ENCODE measurements at places on chromosomes 3 and 15.

DNA sequence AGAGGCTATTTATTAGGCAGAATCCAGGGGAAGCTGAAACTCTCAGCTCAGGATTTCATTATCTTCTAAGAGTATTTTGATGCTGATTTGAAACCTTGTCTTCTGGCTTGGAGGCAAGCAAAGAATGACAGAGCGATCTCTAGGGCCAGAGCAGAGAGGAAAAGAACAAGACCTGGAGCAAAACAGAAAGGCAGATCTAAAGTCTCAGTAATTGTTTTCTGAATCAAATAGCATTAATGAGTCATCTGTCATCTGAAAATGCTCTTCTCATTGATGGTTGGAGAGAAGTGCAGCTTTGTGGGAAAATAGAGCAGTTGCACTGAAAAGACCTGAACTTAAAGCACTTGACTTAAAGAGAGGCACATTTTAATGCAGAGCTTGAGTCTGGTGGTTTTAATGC lies 385.9 kb downstream of the RAP2B start:
- DNase-seq, result no peak

- DNase-seq, result no peak
Measured at GRCh38 chr3:110881069-110881468, 190.5 kb upstream of the NECTIN3 start.

DNA sequence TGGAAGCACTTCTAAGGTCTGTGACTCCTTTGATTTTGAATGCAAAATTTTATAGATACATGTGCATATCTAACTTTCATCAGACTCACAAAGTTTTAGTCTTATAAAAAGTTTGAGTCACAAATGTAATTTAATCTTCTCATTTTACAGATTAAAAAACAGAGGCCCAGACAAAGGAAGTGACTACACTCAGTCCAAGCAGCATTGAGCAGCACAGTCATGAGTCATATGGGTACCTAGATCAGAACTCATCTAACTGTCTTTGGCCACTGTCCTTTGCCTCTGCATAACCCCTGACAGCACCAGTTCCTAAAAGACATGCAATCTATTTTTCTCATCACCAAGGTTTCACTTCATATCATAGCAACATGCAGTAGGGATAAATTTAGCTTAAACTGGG lies 210.7 kb upstream of the KCNH8 start:
- DNase-seq, result no peak

DNA sequence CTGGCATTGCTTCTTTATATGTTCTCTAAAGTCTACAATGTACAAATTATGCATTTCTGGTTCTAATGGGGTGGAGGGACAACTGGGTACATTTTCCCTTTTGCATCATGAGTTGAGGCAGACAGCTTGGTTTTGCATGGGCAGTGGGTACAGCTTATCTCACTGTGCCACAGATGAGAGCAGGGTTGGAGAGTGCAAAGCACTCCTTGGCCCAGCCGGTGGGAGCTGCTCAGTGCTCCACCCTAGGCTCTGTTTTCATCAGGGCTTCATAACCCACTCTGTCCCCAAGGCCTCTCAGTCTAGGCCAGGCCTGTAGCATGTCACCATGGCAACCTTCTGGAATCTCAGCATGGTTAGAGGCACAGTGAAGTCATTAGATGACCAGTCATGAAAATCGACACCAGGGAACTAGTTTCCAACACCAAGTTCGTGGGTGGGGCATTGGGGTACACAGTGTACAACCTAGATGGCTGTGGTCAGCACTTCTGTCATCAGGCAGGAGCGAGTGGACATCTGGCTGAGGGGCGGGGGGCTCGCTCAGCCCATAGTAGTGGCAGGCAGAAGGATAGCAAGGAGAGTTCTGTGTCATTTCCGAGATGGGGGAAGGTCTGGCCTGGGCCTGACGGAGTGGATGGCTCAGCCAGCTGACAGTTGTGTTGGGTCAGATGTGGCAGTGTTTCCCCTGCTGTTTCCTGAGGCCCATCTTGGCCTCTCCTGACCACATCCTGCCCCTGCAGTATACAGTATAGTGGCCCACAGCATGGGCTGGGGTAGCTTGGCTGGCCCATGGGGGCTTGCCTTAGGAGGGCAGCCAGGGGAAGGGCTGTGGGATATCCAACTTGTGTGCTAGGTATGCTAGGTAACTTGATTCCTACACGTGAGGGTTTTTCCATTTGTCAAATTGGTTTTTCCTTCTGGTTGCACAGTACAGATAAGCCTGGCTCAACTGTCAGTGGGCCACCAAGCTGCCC lies 75.7 kb upstream of the PRR23C start:
- DNase-seq, result no peak

DNA sequence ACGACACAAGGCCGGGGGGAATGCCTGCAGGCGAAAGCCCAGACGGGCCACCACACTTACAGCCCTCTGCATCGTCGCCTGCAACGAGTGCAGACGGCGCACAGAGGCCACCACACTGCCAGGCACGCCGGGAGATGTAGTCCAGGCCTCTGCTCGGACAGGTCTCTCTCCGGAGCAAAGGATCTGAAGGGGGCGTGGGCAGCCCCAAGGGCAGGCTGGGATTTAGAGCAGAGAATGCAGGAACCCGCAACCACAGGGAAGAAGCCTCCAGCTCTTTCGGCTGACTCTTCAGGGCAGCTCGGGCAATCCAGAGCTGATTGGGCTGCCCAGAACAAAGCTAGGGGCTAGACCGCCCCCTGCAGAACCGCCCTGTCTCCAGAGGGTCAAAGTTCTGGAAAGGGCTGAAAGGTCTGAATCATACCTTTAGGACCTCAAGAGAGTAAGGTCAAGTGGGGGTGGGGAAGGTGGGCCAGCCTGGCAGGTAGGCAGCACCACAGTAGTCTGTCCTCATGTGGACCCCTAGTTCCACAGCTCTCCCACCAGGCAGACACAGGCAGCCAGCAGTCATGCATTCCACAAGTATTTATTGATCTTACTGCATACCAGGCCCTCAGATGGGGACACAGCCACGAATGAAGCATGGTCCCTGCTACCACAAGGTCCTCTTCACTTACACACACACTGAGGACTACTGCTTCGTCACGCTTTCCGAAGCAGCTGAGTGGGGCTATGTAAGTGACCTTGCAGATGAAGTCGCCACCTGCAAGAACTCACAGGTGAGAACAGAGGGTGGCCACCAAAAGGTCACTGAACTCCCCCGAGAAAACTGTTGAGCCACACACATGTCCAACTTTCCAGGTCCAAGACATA lies at the start of gene AMT:
Gene AMT, minus strand, starts transcription at position 95 of the 870 bp plus-strand sequence. Its CDS starts 23 bp downstream, at position 72.
- no peak for DNase-seq

- no peak for DNase-seq
Measured at GRCh38 chr15:60529332-60529731, 50.4 kb upstream of the ICE2 start.

DNA sequence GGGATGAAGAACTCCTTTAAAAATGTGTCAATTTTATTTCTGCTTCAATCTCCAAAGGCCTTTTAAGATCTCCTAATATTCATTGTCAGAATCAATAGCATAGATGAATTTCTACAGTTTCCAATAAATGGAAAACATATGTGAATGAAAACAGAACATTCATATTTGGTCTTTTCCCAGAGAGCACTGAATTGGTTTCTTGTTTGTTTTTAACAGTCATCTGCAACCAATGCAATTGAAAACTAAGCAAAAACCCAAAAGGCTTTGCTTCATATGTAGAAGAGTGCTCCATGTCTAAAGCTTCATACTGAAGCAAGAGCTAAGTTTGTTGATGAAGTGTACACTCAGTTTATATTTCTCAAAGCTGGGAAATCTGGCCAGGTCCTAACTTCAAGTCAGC lies 426.5 kb upstream of the CDIN1 start:
- DNase-seq, result no peak

- no peak for DNase-seq
Measured at GRCh38 chr3:16993227-16993626, 108.5 kb downstream of the PLCL2 start.
